ENCODE measurements at places on chromosomes 1 and 21.

- DNase-seq, result no peak
Observed at GRCh38 chr1:6420454-6421042, 829 bp upstream of the HES2 start.

DNA sequence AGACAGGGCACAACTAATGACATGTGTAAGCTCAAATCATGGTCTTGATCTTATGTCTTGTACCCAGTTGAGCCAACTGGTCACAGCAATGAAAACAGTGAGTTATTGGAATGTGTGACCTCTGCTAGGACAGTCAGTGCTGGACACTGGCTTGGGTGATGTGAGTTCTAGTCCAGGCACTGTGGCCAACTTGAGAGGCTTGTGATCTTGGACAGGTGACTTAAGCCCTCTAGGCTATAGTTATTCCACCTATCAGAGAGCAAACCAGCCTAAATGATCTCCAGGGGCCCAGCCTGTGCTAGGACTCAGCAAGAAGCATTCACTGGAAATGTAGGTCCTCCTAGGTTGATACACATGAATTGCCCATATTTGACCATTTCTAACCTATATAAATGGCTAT is 1.1 kb downstream of the KCNE2 start:
- peak; percentile 9 for DNase-seq

DNA sequence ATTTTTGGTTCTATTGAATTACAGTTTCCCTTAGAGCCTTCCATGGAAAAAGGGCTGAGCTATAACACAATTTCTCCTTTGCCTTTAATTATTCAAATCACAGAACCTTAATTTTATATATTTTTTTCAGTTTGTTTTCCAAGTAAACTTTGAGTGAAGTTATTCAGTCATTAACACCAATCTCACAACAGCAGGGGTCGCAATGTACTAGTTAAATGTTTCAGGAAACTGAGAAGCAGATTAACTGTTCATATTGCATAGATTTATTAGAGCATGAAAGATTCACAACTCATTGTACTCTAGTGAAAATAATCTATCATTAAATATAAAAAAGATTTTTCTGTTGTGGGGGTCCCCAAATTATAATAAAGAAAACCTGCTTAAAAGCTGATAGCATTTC is 64.1 kb downstream of the KIFAP3 start:
- DNase-seq, result no peak

DNA sequence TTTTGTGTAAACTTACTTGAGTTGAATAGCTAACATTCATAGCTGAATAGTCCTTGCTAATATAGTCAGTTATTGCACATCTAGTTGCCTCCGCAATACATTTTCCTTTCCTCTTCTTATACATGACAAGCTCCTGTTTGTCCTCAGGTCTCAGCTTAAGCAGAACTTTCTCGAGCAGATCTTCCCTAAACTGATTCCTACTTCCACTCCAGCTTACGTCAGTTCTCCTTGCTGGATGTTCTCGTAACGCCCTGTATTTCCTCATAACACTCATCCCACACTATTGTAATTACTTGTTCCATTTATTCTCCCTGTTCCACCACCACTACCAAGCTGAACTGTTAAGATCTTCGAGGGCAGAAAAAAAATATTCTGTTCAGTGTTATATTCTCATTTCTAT is 15.1 kb upstream of the OMA1 start:
- no peak for DNase-seq

DNA sequence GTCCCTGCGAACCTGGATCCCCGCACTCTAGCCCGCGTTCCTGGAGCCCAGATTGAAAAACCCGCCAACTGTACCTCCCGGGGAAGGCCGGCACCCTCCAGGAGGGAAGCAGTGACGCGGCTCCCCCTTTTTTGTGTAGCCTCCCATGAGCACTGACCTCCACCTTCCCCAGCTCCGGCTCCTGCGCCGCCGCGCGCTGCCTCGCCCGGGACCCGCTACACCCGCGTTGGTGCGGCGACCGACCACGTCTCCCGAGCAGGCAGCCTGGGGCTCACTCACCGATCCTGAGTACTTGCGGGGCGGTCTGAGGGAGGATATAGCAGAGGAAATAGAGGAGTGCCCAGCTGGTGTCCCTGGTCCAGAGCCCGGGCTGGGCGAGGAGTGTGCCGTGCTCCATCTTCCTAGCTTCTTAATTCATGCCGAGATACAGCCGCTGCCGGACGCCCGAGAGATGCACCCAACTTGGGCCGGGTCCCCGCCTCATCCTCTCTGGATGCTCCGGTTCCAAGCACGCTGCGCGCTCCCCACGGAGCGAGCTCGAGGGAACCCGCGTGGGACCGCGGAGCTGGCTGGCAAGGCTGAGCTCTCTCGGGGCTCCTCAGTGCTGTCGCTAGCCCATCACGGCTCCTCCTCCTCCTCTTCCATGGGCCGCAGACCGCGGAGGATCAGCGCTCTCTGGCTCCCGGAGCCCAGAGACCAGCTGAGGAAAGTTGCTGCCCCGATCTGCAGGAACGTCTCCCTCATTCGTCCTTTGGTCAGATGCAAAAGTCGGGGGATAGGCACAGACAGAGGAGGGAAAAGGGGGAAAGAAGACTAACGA is 482 bp downstream of the GRIK1 start:
- DNase-seq, result peak; percentile 72

DNA sequence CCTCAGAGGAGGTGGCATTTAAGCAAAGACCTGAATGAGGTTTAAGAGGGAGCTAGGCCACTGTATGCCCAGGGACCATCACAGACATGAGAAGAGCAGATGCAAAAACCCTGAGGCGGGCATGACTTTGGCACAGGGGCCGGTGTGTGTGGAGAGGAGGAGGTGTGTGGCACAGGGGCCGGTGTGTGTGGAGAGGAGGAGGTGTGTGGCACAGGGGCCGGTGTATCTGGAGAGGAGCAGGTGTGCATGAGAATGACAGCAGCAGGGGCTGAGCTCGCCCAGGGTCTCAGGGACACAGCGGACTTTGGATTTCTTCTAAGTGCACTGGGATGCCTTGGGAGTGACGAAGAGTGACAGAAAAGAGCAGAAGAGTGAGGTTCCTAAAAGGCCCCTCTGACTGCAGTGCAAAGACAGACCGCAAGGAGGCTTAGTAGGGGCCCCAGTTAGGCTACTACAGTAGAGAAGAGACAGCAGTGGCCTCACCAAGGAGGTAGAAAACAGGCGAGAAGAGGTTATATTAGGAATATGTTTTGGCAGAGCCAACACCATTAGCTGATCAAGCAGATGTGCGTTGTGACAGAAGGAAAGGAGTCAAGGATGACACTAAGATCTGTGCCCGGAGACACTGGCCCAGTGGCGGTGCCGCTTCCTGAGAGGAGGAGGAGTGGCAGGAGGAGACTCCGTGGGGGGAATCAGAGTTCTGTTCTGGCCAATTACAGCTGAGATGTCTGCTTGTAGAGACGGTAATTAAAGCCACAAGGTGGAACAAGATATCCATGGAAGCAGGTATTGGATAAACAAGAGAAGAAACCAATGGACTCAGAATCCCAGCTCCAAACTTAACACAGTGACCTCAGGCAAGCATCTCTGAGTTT is 18.4 kb downstream of the ZBTB17 start:
- no peak for DNase-seq

GRCh38 chr1:184051138-184051484 is 419 bp upstream of the TSEN15 start:
- DNase-seq, result no peak

DNA sequence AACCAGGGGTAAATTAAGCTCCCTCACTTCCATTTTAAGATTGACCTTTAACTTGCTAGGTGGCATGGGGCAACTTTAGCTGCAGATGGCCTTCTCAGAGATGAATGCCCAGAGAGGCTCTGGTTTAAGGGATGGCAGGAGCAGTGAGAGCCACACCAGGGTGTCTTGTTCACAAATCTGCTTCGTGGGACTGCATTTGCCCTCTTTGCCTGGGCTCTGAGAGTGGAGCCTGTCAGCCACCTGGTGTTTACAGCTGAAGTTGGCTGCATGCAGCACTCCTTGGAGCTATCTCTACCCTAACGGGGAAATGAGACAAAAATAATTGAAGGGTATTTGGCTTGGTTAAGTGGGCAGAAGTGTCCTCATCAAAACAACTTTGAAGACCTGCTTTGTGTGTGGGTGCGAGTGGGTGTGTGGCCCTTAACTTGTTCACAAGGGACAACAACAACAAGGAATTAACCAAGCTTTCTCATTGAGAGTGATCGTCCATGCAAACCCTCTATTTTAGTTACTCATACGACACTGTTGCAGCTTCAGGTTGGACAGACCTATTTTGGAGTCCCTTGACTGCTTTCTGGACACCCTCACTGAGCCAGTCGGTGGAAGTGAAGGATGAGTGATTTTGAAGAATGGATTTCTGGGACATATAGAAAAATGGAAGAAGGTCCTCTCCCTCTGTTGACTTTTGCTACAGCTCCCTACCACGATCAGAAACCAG is 29.8 kb downstream of the PGM1 start:
- DNase-seq, result no peak

DNA sequence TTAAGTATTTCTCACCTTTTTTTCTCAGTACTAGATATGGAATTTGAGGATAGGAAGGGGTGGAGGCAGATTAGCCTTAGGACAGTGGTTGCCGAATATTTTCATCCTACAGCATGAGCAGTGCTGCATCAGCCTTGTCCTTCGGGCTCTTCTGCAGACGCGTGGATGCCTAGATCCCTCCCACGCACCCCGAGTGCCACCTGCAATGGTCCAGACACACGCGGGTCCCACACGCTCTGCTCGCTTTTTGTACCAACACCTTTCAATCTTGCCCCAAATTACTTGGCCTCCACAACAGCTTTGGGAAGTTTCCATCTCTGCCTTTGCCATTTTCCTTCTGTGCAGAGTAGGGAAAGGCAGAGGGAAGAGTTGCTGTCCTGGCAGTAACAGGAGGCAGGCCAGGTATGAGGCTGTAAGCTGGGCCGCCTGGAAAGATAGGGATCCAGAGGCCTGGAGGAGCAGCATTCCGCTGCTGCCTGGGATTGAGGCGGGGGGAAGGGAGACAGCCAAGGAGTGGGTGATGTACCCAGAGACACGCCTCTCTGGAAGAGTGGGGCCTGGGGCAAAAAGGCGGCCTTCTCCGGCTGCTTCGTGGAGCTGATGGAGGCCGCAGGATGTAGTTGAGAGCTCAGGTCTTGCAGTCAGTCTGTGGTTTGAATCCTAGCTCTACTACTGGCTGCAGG is 467.7 kb downstream of the KIF26B start:
- DNase-seq, result no peak

DNA sequence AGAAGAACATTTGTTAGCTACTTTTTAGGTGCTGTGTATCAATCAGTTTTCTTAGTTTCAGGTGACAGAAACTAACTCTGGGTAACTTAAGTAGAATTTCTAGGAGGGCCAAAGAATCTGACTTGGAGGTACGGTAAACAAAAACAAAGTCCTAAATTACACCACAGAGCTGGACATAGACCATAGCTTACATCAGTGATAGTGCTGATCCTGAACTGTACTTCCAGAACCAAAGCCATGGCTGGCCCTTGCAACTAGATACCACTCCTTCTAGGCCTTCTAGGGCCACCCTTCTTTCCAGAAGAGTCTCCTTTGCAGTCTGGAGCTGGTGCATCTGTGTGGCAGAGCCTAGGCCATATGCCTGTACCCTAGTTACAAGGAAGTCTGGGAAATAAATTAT is 94.5 kb downstream of the OLFML2B start:
- DNase-seq, result no peak

DNA sequence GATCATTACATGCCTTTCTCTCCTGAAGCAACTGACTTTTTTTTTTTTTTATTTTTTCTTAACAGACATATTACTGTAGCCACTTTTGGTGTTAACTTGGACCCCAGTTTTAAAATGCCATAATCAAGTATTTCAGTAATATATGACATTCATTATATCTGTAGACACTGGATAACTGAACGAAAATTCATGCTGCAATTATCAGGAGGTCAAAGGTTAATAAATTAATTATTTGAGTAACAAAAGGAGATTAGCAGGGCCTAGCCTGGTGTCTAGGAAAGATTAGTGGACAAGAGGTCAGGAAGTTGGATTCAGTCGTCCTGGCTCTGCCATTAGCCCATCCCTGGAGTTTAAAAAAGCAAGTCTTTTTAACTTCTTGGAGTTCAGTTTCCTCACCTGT is 168.1 kb downstream of the TGFBR3 start:
- DNase-seq, result no peak

- DNase-seq, result peak; percentile 61
Observed at GRCh38 chr1:41776891-41777441, 141.8 kb downstream of the HIVEP3 start.

DNA sequence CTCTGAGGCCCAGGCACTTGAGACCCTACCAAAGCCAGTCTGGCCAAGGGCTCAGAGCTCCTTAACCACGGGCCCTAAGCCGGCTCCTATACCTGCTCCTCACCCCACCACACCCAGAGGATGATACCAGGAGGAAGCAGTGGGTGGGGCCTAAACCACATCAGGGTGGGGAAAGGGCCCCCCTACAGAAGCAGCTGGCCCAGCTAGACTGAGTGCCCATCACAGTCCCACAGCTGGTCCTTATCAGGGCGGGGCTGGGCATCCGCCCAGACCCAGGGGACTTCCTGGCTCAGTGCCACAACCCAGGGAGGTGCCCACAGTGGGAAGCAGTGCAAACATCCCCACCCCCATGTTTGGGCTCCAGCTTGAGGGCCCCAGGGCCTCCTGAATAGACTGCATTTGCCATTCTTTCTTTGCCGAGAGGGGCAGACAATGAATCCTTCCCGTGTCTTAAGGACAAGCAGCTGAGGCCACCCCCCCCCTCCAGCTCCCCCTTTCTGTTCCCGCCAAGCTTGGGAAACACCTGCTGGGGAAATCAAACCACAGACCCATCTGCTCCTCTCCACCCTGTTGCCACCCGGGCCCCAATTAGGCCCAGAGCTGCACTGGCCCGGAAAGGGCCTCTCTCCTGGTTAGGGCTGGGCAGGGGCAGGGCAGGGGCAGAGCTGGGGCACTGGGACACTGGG is 6.2 kb downstream of the E2F2 start:
- peak; percentile 74 for DNase-seq

GRCh38 chr1:241579434-241579833 is 47.3 kb downstream of the KMO start:
- no peak for DNase-seq

- no peak for DNase-seq
Observed at GRCh38 chr1:2472561-2473177, 3.4 kb upstream of the PLCH2 start.

DNA sequence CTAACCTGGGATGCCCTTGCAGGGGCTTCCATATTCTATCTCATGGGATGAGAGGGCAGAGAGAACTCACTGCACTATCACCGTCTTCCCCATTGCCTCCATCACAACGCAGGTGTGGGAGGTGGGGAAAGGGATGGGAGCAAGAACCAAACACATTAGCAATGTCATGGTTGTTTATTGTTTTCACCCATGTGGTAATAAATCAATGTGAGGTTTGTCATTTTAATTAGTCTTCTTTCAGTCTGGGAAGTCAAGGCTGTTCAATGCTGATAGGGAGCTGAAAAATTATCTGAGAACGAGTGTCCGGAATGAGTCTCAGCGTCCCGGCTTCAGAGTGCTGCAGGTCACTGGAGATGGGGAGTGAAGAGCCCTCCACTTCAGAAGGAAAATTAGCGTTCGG is 268.5 kb downstream of the DUSP10 start:
- no peak for DNase-seq

DNA sequence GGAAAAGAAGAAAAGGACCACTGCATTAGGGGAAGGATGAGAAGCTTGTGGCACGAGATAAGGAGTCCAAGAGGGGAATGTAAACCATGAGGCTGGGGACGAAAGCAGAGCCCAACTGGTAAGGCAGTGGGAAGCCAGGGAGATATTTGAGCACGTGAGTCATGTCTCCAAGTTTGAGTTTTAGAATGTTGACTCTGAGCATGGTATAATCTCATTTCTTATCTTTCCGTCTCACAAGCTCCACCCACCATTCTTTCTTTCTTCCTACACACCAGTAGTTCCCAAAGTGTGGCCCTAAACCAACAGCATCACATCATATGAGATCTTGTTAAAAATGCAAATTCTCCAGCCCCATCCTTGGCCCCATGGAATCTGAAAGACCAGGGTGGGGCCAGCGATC is 145.3 kb downstream of the PLPP3 start:
- no peak for DNase-seq

Measured in left forelimb (tissue), 1 donor.